Neural cell (in vitro differentiated cells): ENCODE measurements at places on chromosomes 6 and 20. TPM values are rescaled to one million over a fixed set of nuclear protein-coding genes. Genes with fewer than 3 reads are reported as not detected.

Gene PNLDC1
- not detected in 2 replicates for polyA plus RNA-seq

Gene ELOVL4
- 43.1 and 47.9 TPM in 2 replicates for polyA plus RNA-seq

Gene TSPO2
- not detected in 2 replicates for polyA plus RNA-seq

Gene SLC22A16
- polyA plus RNA-seq = not detected in 2 replicates

Gene WFDC2
- polyA plus RNA-seq = not detected in 2 replicates

Gene CRISP2
- polyA plus RNA-seq = not detected in 2 replicates

Gene BNIP5
- polyA plus RNA-seq = not detected in 2 replicates

Gene UBR2
- 24.4 and 25.5 TPM in 2 replicates for polyA plus RNA-seq

Gene OR2B3
- polyA plus RNA-seq = not detected in 2 replicates

Gene MARCKS
- 299 and 369 TPM in 2 replicates for polyA plus RNA-seq

Gene MOG
- not detected in 2 replicates for polyA plus RNA-seq

Gene FAM83D
- 0.48 and 2.4 TPM in 2 replicates for polyA plus RNA-seq

Gene LY6G6D
- not detected in 2 replicates for polyA plus RNA-seq

Gene EYS
- 0.38 and 1.0 TPM in 2 replicates for polyA plus RNA-seq

Gene CDH4
- polyA plus RNA-seq = 24.6 and 32.0 TPM in 2 replicates

Gene MCUR1
- 7.4 and 10.0 TPM in 2 replicates for polyA plus RNA-seq

Gene CST7
- not detected in 2 replicates for polyA plus RNA-seq

Gene COQ3
- polyA plus RNA-seq = 23.0 and 23.5 TPM in 2 replicates

Gene SLX4IP
- polyA plus RNA-seq = 6.4 and 8.2 TPM in 2 replicates

Gene PACRG
- polyA plus RNA-seq = 6.9 and 16.6 TPM in 2 replicates

Gene SOX18
- polyA plus RNA-seq = 0.12 TPM in 1 of 2 replicates, not detected in the other

Gene VSX1
- not detected in 2 replicates for polyA plus RNA-seq

Gene EYA4
- polyA plus RNA-seq = 2.6 and 2.9 TPM in 2 replicates

Gene MEI4
- not detected in 2 replicates for polyA plus RNA-seq

Gene MUC21
- not detected in 2 replicates for polyA plus RNA-seq

Gene ARMH2
- polyA plus RNA-seq = 0.73 TPM in 1 of 2 replicates, not detected in the other

Gene OR2B6
- not detected in 2 replicates for polyA plus RNA-seq

Gene GSTA2
- polyA plus RNA-seq = not detected in 2 replicates

Gene ELOVL2
- polyA plus RNA-seq = 4.3 and 5.4 TPM in 2 replicates

Gene WFDC10B
- polyA plus RNA-seq = not detected in 2 replicates

Gene SLC26A8
- polyA plus RNA-seq = not detected in 2 replicates

Gene CALHM6
- 12.0 and 13.9 TPM in 2 replicates for polyA plus RNA-seq
